CD4-positive, alpha-beta T cell treated with Interleukin-4 for 1 hour (primary cell): ENCODE measurements at places on chromosomes 3 and 15.

GRCh38 chr3:114446600-114446999, 152.8 kb downstream of the TIGIT start:
- no peak for DNase-seq

DNA sequence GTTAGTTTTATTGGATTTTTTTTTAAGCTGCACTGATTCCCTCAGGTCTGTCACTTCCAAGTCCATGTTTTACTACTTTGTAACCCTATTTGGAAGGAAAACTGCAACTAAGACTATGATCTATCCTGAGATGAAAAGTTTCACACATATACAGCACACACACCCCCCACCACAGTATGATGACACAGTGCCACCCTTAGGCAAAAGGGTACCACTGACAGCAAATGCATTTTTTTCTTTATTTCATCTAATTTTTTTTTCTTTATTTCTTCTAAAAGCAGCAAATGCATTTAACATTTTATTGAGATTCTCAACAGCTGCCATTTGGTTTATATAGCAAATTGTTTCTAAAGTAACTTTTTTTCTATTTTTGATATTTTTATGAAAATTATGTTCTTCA, 21.2 kb downstream of the NGRN start:
- DNase-seq = peak; percentile 56

DNA sequence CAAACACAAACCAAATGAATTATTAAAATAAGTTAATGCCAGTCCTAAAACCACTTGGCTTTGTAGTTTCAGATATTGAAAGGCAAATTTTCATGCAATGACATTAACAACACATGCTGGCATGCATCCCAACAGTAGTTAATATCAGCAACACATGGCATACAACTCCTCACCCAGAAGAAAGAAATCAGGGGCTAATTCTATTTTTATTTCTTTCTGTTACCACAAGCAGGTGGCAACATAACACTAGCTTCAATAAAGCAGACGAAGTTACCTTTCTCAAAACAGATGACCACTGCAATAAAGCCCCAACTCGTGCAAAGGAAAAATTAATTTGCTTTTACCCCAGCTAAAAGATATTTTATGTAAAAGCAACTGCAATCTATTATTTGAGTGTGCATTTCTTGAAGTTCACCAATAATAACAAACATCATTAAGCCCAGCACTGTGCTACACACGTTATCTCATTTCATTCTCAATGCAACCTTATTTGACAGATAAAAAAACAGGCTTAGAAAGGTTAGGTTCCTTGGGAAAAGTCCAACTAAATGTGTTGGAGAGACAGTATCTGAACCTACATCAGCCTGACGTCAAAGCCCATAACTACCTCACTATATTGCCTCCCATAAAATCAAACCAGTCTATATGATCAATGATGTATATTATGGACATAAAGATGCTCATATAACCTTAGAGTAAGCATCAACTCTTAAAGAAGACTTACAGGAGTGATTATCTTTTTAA, 2.8 kb downstream of the TOP2B start:
- DNase-seq = no peak

- no peak for DNase-seq
Measured at GRCh38 chr3:89925976-89926375, 818.6 kb downstream of the EPHA3 start.

DNA sequence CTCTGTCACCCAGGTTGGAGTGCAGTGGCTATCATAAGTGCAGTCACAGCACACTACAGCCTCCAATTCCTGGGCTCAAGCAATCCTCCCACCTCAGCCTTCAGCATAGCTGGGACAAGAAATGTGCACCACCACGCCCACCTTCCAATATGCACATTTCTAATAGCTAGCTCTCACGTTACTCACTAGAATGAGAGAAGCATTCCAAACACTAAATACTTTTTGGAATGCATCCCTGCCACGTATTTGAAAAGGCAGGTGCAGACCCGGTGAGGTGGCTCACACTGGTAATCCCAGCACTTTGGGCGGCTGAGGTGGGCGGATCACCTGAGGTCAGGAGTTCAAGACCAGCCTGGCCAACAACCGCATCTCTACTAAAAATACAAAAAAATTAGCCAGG, 7.6 kb upstream of the TCF12 start:
- DNase-seq = no peak

DNA sequence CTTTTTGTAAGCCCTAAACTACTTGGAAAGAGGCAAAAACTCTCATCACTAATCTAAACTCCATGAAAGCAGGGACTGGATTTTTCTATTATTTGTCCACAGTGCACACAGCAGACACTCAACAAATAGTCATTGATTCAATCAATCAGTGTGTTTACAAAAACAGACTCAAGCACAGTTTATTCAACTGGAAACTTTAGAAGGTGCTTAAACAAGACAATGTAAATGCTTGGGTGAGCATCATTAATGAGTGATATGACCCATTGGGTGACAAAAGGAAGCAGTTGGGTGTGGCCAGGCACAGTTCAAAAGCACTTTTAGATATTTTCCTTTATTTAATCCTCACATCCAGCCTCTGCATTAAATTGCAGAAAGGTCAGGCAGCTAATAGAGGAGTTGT, 32.0 kb upstream of the PPP4R2 start:
- no peak for DNase-seq

DNA sequence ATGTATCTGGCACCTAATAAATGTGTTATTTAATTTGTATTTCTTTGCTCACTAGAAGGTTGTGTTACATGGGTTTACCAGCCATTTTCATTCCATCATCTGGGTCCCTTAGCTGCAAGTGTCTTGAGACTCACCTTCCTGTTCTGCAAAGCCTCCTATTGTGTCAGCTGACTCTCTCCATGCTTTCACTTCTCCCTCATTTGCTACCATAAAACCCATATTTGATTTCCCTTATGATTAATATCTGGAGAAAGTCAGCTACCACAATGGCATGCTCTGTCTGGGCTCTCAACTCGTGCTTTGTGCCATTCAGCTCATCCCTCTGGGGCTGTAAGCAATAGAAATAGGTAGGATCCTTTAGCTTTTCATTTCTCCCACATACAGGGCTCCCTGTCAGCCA, 79.5 kb upstream of the EIF1B start:
- DNase-seq = no peak

- DNase-seq = no peak
Measured at GRCh38 chr15:44598892-44599291, 61.9 kb downstream of the EIF3J start.

- DNase-seq = no peak
Measured at GRCh38 chr3:33089515-33089914, 7.4 kb downstream of the GLB1 start.

GRCh38 chr3:119035014-119035346, 334 bp upstream of the IGSF11 start:
- DNase-seq = no peak

- no peak for DNase-seq
Measured at GRCh38 chr3:187264021-187264420, 27.5 kb downstream of the MASP1 start.

DNA sequence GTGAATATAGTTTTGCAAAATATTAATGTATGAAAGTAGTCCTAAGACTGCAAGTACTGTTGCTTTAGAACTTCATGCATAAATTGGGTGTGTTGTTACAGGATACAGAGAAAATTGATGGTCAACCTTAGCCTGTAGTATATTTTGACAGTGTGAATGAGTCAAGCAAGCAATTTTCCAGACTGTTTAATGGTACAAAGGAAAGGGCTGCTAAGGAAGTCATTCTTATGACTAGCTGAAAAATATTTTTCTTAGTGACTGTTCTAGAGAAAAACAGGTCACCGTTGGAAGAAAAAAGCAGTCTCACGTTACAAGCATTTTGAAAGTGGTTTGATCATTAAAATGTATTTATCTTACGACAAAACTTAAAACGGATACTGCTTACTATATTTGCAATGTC, 49.2 kb downstream of the MBNL1 start:
- no peak for DNase-seq
